ENCODE measurements at places on chromosomes 2 and 18.

DNA sequence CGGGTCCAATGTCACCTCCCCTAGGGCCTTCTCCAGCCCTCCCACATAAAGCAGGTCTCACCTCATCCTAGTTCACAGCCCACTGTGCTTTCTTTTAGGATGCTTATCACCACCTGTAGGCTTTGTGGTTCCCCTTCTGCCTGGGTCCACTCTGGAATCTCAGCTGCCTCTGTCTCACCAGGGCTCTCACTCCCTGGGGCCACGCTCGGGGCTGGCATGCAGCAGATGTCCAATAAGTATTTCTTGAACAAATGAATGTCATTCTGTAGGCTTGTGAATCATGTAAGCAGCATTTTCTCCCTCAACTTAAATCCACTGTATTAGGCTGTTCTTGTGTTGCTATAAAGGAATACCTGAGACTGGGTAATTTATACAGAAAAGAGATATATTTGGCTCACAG lies 4.3 kb upstream of the SH3BP4 start:
- DNase-seq: no peak

GRCh38 chr2:41989501-41990180 lies 58.2 kb upstream of the PKDCC start:
- no peak for DNase-seq

- no peak for DNase-seq
Observed at GRCh38 chr2:145380436-145381017, 860.6 kb upstream of the ZEB2 start.

DNA sequence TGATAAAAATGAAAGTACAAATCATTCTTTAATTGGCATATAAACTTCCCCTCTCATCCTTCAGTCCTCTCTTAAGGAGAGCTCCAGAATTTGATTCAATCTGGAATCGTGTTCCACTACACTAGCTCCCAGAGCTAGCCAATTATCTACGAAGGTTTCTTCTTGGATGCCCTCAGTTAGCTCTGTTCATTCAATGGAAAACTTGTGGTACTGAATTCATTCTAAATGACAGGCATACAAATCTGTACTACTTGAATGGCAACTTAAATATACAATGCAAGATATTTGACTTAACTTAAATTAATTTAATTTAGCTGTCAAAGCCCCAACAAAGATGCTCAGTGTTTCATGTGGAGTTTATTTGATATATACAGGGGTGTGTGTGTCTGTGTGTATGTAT lies 1474.2 kb upstream of the CELF4 start:
- no peak for DNase-seq

DNA sequence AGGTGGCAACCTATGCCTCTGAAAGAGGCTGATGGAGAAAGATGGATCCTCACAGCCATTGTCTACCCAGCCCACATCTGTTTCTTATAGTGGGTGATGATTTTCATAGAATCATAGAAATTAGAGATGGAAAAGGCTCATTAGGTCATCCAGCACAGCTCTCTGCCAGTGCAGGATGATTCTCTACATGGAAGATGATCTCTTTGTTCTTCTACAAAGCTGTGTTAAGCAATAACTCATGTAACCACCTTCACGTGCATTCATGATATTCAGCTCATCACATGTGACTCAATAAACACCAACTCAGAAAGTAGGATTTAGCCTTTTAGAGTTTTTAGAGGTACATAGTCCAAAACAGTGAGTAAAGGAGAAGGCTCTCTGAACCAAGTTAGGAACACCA lies 539.4 kb upstream of the ID2 start:
- DNase-seq: no peak

DNA sequence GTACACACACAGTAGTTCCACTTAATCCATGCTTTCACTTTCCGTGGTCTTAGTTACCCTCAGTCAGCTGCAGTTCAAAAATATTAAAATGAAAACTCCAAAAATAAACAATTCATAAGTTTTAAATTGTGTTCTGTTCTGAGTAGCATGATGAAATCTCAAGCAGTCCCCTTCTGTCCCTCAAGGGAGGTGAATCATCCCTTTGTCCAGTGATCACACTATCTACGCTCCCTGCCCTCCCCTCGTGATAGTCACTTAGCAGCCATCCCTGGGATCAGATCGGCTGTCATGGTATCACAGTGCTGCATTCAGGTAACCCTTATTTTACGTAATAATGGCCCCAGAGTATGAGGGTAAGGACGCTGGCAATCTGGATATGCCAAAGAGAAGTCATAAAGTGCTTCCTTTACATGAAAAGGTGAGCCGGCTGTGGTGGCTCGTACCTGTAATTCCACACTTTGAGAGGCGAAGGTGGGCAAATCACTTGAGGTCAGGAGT lies 5.8 kb upstream of the RTN4 start:
- DNase-seq: no peak

GRCh38 chr2:187168720-187169713 lies 279.0 kb downstream of the CALCRL start:
- DNase-seq: no peak

DNA sequence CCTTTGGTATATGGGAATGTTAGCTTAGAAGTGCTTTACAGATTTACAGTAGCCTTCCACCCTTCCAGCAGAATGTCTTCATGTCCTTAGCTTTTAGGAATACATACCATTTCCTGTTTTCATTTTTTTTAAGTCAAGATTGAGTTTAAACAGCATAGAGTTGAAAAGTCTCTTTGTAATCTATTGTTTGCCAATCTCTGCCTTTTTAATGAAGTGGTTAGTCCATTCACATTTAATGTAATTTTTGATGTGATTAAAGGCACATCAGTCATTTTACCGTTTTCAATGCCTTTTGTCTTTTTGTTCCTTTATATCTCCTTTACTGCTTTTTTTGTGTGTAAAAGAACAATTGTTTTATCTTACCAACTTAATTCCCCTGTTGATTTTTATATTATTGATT lies 233.4 kb upstream of the SMIM21 start:
- DNase-seq: no peak

GRCh38 chr2:223316342-223316741 lies 264.4 kb downstream of the KCNE4 start:
- DNase-seq: no peak

GRCh38 chr18:55849391-55849790 lies 261.4 kb upstream of the TCF4 start:
- DNase-seq: no peak

DNA sequence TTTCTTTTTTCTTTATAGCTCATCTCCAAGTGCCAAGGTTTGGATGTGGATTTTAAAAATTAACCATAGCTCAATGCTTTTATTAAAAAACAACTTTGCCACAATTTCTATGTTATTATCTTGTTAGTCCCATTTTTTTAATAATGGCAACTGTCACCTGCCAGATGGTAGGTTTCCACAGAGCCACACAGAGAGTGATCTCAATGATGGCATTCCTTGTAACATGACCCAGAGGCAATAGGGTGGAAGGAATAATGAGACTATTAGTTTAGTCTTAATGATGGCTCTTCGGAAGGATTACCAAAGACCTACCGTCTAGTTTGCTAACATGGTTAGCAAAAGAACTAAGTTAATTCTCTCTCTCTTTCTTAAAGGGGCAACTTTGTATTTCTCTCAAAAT lies 64.0 kb downstream of the REL start:
- no peak for DNase-seq

GRCh38 chr2:234331566-234331965 lies 165.3 kb downstream of the ARL4C start:
- DNase-seq: no peak

- DNase-seq: no peak
Observed at GRCh38 chr2:225865468-225865867, 466.0 kb downstream of the NYAP2 start.

- DNase-seq: no peak
Observed at GRCh38 chr2:57448816-57449215, 597.8 kb upstream of the VRK2 start.

DNA sequence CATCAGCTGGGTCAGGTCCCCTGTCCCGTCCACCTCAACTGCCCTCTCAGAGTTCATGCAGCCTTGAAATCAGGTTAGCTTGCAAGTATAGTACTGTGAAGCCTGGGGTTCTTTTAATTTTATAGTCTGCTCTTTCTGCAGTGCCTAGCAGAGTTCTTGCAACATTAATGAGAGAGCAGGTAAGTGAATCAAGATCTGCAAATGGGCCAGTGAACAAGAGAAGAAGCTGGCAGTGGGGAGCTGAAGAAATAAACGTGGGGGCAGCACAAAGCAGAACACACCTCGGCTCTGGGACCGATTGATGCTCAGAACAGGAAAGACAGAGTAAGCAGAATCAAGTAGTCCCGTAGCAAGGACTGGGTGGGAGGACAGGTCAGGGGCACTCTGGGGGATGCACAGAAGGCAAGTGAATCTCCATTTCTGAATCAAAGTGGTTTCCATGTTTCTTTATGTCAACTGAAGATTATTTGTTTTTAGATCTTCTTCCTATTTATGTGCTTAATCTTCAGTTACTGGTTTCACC lies 675.5 kb downstream of the RNF144A start:
- DNase-seq: no peak

GRCh38 chr2:45823723-45824206 lies 172.3 kb downstream of the PRKCE start:
- DNase-seq: peak; percentile 41

- DNase-seq: peak; percentile 39
Observed at GRCh38 chr2:40451918-40452605, at the start of gene SLC8A1. Gene SLC8A1 (minus strand): TSS chr2:40452090.

DNA sequence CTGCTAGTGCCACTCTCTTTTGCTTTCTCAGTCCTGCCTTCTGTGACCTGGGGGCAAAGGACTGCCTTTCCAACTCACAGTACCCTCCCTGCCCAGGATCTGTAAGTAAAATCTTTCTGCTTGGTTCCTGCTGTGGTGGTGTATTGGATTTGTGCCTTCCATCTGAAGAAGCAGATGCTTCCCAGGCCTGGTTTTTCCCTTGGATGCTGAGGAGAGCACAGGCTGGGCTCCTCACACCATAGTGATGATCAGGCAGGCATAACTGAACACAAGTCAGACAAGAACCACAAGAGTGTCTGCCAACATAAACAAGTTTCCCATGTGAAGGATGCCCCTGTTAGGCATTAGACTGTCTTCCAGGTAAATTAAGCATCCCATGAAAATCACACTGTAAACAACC lies 121.3 kb upstream of the NRXN1 start:
- no peak for DNase-seq

GRCh38 chr18:8288472-8289195 lies 320.6 kb upstream of the RAB12 start:
- no peak for DNase-seq

DNA sequence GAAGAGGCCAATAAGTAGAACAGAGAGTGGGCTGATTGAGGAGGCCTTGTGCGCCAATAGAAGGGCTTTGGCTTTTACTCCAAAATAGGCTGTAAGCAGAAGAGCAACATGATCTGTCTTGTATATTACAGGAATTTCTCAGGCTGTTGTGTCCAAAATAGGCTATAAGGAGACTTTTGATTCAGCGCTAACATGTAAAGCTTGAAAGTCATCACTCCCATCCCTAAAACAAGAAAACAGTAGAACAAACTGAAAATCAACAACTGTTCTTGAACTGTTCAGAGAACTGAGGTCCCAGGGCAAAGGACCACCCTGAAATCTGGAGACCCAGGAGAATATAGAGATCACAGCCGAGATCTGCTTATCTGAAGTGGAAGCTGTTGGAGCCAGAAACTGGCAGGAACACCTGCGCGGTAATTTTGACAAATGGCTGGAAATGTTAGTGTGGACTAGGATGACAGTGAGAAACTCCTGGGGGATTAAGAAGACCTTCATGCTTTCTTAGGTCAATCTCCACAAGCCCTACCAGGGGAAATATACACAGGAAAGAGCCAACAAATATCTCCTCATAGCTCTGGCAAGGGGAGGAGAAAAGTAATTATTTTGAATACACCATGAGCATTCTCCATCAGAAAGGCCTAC lies 258.6 kb downstream of the RBM43 start:
- DNase-seq: no peak

GRCh38 chr2:39870871-39871270 lies 91.8 kb upstream of the THUMPD2 start:
- DNase-seq: no peak
